DMS53 (cell line): ENCODE measurements at places on chromosomes 16 and 17.
A peak's percentile ranks its signal among the peaks of the same experiment; 100 is the strongest.

DNA sequence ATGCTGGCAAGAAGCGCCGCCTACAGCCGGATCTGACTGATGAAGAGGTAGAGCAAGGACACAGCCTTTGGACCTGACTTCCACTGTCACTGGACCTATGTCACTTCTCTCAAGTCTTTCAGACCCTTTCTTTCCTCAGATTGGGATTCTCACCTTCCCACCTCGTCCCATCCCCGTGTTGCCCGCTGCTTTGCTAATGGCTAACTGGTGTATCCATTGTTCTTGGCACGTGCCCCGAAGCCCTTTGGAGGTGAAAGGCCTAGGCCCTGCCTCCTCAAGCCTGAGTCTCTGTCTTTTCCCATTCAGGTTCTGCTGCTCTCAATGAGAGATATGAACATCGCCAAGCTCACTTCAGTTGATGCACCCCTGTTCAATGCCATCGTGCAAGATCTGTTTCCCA is 53.3 kb upstream of the KDM6B start:
- DNase-seq, result no peak

DNA sequence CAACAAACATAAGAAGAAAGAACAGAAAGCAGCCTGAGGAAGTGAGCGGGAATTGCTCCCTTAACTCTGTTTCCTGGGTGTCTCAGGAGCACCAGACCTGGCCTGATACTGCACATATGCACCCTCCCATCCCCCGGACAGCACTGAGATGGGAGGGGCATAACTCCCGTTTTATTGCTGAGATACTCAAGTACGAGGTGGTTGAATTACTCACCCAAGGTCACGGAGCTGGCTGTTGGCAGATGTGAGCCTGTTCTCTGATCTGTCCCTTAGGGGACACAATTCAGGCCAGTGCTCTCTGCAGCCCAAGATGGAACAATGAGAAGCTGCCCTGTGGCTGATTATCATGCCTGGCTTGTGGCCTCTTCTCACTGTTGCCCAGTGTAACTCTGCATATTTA is 9.1 kb upstream of the MED9 start:
- DNase-seq, result peak; percentile 10

DNA sequence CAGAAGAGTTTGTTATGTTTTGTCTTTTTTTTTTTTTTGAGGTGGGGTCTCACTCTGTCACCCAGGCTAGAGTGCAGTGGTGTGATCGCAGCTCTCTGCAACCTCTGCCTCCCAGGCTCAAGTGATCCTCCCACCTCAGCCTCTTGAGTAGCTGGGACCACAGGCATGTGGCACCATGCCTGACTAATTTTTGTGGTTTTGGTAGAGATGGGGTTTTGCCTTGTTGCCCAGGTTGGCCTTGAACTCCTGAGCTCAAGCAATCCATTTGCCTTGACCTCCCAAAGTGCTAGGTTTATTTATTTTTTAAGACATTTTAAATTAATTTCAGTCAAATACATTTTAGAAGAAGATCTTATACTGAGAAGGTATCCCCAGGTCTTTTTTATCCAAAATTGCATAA is 366.7 kb downstream of the KCNJ2 start:
- DNase-seq, result no peak

GRCh38 chr17:59417452-59417851 is 86.0 kb downstream of the YPEL2 start:
- DNase-seq, result no peak

DNA sequence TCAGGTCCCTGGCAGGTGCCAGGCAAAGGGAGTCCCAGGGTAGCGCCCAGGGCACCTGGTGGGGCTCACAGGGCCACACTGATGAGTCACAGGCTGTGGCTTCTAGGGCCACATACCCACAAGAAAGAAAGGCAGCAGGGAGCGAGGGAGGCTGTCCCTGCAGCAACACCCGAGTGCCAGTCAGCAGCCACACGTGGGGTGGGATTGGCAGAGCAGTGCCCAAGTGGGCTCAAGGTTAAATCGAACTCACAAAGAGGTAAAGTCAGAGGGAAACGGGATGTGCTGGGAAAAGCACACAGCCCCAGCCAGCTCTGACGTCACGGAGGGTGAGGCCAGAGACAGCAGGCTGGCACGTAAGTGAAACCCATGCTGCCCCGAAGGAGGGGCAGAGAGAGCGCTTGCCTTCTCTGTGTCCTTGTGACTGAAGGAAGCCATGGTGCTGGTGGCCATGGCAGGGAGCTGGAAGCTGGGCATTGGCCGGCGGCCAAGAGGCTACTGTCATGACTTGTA is 33.8 kb downstream of the FA2H start:
- DNase-seq, result no peak

DNA sequence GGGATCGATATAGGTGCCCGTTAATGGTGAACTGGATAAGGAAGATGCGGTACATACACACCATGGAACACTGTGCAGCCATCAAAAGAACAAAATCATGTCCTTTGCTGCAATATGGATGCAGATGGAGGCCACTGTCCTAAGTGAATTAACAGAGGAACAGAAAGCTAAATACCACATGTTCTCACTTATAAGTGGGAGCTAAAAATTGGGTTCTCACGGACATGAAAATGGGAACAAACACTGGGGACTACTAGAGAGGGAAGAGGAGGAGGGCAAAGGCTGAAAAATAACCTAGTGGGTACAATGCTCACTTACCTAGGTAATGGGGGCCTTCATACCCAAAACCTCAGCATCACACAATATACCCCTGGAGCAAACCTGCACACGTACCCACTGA is 302.6 kb downstream of the XYLT1 start:
- no peak for DNase-seq

DNA sequence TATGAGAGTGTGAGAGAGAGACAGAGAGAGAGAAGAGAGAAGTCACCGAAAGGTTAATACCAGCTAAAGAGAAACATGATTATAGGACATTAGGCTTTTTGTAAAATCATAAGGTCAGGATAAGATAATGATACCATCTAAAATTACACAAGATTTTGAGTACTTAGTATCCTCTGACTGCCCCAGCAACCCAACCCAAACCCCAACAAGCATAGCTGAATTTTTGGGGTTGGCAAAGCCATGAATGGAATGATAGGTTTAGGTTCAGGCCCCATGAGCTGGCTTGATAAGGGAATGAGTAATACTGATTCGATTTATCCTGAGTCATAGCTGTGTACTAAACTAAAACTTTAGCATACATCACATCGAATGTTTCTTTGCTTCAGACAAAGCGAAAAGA is 259.5 kb downstream of the IRX3 start:
- DNase-seq, result no peak

- DNase-seq, result no peak
These were observed 42.5 kb upstream of the TANC2 start for GRCh38 chr17:62923258-62924150.

GRCh38 chr16:10128397-10129258 is 53.6 kb downstream of the GRIN2A start:
- no peak for DNase-seq

DNA sequence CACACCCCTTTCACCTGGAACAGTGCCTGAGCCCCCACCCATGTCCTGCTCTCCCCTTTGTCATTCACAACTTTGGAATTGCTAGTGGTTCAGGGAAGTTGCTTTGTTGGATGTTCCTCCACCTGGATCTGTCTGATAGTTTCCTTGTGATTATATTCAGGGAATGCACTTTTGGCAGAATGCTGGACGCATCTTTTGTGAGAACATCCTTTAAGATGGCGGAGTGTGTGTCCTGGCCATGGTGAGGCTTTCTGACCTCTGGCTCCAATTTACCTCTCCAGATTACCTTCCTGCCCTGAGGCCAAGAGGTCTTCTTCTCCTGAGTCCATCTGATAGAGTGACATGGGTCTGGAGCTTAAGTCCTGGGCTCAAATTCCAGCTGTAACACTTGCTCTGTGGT is 104.6 kb downstream of the CYLD start:
- no peak for DNase-seq

- DNase-seq, result peak; percentile 93
These were observed 664 bp downstream of the HBQ1 start for GRCh38 chr16:180681-181564.

DNA sequence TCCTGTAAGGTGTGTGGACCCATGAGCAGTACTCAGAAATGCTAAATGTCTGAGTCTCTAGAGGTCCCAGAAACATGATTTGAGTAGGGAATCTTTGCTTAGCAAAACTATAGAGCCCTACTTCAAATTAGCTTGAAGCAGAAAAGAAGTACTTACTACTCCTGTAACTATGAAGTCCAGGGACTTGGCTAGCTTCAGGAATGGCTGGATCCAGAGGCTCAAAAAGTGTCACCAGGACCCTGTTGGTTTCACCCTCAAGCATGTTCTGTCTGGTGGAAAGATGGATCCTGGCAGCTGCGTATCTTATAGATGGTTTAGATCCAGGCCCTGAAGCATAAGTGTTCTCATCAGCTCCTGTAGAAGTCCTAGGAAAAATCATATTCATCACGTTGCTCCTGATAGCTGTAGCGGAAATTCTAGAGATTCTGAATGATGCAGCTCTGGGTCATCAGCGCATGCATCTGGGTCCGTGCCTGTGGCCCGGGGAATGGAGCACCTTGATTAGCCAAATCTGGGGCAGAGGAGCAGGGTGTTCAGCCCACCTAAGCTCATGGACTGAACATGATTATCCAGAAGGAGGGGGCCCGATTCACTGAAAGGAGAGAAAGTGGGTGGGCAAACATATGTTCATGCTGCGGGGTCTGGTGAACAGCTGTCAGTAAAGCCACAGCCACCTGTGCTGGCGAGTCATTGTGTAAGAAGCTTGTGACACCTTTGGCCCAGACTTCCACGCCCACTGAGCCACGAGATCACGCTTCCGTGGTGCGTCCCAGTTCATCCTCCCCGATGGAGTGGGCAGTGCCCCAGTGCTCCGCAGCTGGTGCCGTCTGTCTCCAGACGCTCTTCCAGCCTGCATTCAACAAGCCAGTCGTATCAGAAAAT is 260.6 kb downstream of the CPPED1 start:
- DNase-seq, result no peak

DNA sequence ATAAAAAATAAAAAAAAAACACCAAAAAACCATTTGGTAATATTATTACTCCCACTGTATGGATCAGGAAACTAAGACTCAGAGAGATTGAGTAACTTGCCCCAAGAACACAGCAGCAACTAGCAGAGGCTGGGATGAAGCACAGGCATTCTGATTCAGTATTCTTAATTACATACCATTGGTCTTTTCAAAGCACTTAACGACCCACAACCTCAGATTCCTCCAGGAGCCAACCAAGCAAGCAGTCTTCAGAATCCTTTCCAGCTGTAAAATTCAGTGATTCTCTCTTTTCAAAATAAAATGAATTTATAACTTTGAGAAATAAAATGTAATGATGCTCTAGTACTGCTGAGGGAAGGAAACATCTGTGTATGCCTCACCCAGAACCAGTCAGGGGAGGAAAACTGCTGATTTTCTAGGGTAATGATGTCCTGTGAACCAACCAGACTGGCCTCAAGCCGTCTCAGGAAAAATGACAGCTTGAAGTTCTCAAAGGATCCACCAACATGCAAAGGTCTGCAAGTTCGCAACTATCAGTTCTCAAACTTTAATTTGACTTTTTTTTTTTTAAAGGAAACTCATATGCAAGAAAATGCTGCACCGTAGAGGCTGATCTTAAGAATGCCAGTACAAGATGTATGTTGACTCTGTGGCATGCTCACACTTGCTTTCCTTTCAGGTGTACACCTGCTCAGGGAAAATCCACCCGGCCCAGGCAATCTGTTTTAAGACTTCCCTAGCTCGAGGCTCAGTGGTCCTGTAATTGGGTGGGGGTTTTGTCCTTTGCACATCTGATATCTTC is 9.0 kb downstream of the CUEDC1 start:
- DNase-seq, result peak; percentile 73

DNA sequence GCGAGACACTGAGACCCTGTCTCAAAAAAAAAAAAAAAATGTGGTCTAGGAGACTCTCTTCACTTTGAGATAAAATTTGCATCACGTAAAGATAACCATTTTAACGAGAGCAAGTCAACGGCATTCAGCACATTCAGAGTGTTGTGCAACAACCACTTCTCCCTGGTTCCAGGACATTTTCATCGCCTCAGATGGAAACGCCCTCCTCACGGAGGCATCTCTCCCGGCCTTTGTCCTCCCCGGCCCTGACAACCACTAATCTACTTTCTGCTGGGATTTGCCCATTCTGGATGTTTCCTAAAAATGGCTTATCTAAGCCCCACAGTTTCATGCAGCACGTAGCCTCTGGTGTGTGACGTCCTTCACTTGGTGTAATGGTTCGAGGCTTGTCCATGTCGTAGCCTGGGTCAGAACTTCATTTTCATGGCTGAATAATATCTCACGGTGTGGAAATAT is 6.4 kb upstream of the NPRL3 start:
- DNase-seq, result no peak

DNA sequence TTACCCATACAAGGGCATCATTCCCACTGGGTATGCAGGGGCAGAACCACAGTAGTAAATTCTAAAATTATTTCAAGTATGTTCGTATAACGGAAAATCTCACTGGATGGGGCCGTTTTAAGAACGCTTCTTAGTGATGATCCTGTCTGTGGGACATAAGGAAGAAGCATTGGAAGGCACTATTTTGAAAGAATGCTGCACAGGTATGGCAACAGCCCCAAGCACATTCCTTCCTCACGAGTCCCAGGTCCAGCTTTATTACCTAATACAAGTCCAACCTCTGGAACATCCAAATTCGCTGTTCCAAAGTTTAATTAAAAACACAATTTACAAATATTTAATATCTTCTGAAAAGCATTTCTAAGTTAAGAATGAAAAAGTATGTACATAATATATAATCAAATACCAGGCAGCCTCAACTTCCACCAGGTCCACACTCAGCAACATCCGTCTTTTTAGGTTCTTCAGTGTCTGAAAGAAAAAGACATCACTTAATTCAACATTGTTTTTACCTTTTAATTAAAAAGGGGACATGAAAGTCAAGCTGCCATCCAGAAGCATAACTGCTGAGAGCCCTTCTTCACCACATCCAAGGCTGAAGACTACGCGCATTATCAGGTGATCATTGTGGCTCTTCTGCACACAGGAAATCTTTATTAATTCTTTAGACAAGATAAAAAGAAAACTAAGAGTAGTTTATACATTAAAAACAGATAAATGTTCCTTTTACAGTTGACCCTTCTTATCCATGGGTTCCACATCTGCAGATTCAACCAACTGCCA is 49.8 kb downstream of the BRD7 start:
- DNase-seq, result no peak

GRCh38 chr17:73334771-73335513 is 23.1 kb upstream of the CDC42EP4 start:
- no peak for DNase-seq

DNA sequence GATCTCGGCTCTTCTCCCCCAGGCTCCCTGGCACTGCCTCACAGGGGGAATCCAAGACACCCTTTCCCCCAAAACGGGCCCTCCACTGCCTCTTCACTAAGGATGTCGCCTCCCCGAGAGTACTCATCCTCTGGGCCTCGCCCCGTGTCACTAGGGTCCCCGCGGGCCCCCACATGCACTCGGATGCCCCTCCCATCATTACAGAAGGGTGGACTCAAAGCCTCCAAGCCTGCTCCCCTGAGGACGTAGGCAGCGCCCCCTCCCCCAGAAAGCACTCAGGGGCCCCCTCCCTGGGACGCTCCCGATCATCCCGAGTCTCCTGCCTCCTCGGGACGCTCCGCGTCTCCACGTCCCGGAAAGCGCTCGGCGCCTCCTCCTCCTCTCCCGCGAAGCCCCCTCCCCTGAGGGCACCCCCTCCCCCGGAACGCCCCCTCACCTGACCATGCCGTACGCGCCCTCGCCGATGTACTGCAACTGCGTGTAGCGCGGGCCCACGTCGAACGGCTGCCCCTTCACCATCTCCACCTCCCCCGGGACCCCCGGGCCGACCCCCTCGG is 338 bp downstream of the MAPK3 start:
- DNase-seq, result peak; percentile 50

- no peak for DNase-seq
These were observed 8.1 kb upstream of the ATP2A3 start for GRCh38 chr17:3972281-3972731.

GRCh38 chr17:49285716-49286115 is 55.1 kb upstream of the PHOSPHO1 start:
- DNase-seq, result no peak
